H4 (cell line): ENCODE measurements at places on chromosomes 7 and 10.

DNA sequence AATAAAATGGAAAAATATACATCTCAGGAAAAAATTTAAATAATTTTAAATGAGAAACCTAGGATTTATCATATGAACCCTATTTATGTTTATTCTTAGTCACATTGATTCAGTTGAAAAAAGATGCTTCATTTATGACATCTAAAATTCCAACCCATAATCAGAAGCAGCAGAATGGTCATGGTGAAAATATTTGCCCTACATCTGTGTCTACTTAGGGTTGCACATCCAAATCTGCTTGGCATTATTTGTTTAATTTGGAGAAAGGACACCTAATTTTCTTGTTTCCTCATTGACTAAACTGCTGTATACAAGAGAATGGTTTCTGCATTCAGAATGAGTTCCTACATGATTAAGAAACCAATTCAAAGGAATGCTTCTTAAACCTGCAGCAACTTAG is 72.9 kb upstream of the SKAP2 start:
- DNase-seq = no peak

DNA sequence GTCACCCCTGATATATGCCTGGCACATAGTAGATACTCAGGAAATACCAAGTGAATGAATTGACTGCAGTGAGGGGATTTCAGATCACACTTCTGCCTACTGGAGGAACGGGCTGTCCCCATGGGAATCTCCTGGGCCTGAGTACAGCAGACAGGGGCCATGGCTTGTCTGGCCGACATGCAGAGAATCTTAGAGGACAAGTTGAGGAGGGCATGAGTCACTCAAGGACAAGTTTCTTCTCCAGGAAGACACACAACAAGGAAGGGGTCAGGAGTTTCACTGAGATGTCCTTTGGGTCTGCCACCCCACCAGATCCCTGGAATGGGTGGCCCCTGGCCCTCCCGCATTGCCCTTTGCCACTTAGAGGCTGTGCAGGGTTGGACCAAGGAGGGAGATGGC is 20.7 kb downstream of the PLPP4 start:
- no peak for DNase-seq

DNA sequence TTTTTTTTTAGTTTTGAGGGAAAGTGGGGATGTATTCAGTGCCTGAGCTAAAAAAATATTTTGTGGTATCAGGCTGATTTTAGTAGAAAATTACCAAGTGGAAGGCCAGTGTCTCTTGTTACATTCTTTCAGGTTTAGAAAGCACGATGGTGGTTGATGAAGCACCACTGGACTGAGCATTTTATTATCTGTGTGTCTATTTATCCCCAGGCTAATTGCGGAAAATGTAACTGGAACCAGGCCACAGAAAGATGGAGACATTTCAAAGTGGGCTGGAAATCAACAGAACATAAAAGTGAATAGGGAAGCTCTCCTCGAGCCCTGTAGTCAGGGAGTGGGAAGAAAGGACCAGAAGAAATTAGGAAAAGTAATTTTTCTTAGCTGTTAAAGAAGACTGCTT is 261.0 kb downstream of the STK31 start:
- no peak for DNase-seq

DNA sequence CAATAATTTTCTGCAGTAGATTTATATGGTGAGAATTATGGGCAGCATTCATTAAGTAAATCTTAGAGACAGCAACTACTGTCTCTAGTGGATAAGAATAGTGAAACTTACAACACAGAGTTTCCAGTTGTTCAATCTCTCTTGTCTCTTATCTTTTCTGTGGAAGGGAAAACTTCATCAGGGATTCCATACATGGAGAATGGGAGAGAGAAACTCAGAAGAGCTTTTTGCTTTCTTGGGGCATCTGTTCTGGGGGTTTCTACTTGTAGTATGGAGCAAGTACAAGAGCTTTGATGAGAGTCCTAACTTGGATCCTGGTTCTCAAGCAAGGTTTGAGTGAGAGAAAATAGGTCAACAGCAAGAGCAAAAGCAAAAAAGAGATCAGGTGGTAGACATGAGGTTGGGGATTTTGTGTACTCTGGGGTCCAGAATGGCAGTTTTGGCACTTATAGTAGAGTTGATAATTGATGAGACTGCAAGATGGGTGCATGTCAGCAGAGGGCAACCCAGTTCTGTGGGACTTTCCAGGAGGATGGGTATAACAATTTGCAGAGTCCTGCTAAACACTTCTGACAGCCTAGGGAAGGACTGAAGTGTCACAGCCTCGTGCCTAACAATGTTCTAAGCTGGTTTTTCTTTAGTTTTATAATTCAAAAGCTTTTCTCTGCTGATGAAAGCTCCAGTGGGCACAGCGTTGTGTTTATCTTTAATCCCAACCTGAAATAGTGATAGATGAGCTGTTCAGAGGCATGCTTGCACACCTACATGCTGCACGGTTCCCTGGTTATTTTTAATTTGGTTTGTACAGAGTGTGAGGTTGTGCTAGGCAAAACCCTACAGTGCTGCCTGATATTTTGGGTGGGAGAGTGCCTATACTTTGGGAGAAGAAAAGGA is 32.0 kb upstream of the STRIP2 start:
- DNase-seq = no peak

DNA sequence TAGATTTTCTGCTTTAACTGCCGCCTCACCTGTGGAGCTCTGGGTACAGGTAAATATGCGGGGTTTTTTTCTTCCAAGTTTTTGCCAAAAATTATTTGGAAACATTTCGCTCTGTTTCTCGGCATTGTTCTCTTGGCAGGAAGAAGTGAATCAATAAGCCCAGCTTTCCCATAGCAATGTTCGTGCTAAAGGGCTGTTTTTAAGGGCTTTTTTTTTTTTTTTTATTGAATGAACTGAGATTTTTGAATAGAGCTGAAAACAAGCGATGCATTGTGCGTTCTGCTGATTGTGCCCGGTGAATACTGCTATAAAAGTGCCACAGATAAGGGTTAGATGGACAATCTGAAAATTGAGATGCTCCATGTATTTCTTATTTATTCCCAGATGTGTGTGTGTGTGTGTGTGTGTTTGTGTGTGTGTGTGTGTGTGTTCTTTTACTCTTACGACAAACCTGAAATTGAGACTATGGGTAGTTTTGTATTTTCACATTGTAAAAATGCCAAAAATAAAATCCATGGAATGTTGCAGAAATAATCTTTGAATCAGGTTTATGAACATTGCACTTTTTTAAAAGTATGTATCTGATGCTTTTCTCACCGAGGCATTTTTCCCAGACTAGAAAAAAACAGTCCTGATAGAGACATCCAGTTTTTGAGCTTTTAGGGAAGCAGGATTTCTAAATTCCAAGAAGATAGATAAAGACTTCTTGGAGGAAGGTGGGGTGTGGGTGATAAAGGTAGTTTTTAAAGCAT is 30.5 kb downstream of the KIAA1217 start:
- no peak for DNase-seq

GRCh38 chr7:151999424-152000090 is 25.9 kb upstream of the GALNT11 start:
- DNase-seq = no peak

DNA sequence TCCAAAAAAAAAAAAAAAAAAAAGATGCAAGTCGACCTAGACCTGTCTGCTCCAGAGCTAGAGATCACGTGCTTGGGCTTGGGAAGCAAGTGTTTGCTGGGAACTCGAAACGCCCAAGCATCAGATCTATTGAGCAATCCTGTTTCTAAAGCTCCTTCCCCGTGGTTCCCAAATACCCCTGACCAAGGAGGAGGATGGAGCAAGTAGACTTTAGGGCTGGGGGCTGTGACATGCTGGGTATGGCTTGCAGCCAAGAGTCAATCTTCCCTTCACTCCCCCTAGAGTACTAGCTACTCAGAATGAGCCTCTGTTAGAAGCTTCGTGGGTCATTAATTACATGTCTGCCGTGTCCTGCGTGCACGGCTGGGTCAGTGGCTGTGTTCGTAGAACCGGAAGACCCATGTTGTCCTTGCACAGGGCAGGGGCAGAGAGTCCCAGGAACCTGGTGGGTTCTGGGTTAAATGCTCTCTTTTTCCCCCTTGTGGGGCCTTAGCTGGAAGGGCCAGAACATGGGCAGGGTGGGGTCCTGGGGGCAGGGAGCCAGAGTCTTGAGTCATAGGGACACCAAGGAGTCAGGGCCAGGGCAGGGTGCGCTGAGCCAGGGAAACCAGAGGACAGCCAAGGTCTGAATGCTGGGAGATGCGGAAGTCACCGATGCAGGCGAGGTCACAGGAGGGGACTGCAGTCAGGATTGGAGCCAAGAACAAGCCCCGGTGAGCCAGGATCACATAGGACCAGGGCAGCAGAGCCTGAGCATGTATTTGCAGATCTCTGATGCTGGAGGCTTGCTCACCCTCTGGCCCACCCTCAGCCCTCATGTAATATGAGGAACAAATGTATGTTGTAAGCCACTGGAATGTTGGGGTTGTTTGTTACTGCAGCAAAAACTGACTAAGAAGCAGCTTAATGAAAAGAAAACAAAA is 34.6 kb upstream of the TPST1 start:
- no peak for DNase-seq
